ENCODE measurements at places on chromosomes 11 and 22.

DNA sequence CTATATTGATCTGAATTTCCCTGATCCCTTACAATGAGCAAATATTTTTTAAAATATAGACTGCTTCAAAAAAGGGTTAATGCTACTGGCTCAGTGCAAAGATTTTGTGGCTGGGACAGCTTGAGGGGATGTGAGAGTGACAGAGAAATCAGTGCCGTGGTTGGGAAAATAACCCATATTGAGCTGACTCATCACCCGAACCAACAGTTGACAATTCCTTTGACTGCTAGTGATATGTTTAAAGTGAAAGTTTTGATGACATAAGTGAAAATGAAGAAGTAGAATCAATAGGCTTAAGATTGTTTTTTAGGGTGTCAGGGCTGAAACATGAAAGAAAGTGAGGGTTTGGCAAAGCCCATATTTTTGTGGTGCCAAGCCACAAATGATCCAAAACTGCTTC lies 257.1 kb upstream of the TENM4 start:
- no peak for DNase-seq

GRCh38 chr22:20437613-20438426 lies at the start of gene SCARF2:
TSS of gene SCARF2 (minus strand) at chr22:20437825. CDS start at chr22:20437754, 71 bp downstream.
- DNase-seq = peak; percentile 89

- peak; percentile 51 for DNase-seq
Measured at GRCh38 chr22:24578355-24579257, 14.3 kb downstream of the LRRC75B start.

- no peak for DNase-seq
Measured at GRCh38 chr22:49934160-49934890, 15.9 kb downstream of the CRELD2 start.

DNA sequence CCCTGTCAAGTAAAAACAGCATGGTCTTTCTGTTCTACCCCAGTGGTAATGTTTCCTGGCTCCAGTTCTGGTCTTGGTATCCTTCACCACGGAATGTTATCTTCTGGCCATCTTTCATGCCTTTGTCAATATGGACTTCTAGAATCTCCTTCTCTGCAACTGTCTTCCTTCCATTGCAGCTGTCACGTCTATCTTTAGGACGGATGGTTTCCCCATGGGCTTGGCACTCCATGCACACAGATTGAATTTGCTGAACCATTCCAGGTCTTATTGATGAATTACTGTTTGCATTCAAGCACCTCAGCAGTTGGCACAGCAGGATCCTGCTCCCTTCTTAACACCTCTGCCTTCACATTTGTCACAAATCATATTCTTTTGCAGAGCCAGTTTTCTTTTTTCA lies 44.9 kb upstream of the SLC25A18 start:
- peak; percentile 32 for DNase-seq
